ENCODE measurements at places on chromosomes 3 and 15. TPM values are rescaled to one million over a fixed set of nuclear protein-coding genes. Genes with fewer than 3 reads are reported as not detected.

GRCh38 chr15:51869060-51869421, 39.6 kb downstream of the TMOD3 start:
- no peak for DNase-seq

Gene NRROS
- total RNA-seq, result 18.6 TPM

GRCh38 chr3:140251678-140252077, 316.7 kb downstream of the CLSTN2 start:
- no peak for DNase-seq

Gene FAM81A
- 0.23 TPM for total RNA-seq

DNA sequence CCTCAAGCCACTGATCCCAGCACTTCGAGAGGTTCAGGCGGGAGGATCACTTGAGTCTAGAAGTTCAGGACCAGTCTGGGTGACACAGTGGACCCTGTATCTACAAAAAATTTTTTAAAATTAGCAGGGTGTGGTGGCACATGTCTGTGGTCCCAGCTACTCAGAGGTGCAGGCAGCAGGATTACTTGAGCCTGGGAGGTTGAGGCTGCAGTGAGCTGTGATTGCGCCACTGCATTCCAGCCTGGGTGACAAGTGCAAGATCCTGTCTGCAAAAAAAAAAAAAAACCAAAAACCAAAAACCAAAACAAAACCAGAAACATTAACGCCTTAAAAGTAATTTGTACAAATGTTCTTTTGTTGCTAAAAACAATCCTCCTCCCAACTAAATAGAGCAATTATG, 27.9 kb upstream of the SLC12A8 start:
- no peak for DNase-seq

DNA sequence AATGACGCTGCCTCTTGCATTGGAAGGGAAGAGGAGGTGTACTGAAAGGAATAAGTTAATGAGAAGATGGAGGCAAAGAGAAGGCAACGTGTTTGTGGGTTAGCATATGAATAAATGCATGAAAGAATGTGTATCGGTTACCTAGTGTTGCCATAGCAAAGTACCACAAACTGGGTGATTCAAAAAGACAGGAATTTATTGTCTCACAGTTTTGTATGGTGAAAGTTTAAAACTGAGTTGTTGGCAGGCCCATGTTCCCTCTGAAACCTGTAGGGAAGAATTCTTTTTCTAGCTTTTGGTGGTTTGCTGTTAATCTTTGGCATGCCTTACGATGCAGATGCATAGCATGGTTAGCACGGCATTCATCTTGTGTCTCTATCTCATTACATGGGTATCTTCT, 729.9 kb downstream of the MECOM start:
- DNase-seq, result no peak

Gene FOXL2NB
- total RNA-seq, result 13.2 TPM

GRCh38 chr3:114554731-114555130, 260.9 kb downstream of the TIGIT start:
- DNase-seq, result no peak
